Thyroid gland (tissue), 4 donors: ENCODE measurements at places on chromosomes 4 and X. TPM values are rescaled to one million over a fixed set of nuclear protein-coding genes. Genes with fewer than 3 reads are reported as not detected.

The ZFYVE28 gene
- total RNA-seq = 8.9 TPM

GRCh38 chr4:168773388-168774195 is 236.5 kb downstream of the CBR4 start:
- no peak for DNase-seq

- DNase-seq = no peak
These were observed 63.8 kb upstream of the HPRT1 start for GRCh38 chrX:134396174-134396573.

GRCh38 chrX:136975684-136976470 is 57.9 kb downstream of the GPR101 start:
- no peak for DNase-seq

DNA sequence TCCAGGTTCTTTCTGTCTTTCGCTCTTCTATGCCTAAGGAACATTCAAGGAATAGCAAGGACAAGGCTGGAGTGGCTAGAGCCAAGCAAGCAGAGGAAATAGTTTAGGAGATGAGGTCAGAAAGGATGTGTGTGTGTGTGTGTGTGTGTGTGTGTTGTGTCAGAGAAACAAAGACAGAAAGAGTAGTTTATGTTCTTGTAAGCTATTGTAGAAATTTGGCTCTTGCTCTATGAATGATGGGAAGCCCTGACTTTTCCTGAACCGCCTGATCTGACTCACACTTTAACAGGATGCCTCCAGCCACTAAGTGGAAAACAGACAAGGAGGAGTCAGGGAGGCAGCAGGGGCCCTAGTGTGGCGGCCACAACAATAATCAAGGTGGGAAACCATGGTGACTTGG is 39.7 kb downstream of the LGI2 start:
- no peak for DNase-seq

DNA sequence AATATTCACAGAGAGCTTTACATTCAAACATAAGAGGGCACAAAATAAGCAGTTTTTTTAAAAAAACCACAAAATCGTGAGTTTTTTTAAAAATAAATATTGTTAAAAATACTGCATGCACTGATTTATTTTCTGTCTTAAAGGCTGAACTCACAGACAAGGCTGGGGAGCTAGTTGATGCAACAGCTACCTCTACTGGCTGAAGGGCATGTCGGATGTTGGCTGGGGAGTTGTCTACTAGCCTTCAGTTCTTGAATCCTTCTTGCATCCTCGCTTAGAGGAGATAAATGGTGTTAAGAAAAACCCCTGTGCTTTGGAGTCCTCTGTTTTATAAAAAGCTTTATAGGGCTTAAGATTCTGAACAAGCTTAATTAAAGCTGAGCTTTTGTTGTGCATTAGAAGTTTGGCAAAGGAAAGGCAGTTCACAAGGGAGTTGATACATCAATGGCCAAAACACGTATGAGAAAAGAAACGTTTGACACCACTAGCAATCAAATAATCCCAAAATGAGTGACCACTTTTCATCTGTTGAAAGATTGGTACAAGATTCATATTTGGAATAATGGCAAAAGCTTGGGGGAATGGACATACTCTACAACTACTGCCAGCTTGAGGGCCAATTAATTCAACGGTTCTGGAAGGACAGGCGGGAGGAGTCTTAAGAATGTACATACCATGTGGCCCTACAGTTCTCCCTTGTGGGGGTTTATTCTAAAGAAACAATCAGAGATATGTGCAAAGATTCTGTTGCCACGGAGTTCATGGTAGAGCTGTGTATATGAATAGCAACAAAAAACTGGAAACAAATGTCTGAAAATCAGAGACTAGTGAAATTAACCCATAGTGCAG is 94.7 kb downstream of the SEL1L3 start:
- DNase-seq = peak; percentile 73

DNA sequence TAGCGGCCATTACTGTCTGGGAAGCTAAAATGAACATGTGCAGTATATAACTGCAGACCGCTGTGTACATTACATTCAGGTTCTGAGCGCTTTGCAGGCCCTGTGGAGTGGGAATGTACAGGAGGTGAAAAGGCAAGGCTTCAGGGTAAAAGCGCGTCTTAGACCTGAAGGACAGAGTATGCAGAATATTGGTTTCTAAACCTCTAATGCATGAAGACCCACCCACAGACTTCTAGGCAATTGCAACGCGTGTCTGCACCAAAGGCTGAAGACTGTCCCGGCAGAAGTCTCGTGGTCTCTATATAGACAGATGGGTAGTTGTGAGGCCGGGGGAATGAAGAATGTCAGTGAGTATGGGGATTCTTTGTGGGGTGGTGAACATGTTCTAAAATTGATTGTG is 5.4 kb downstream of the MAP7D2 start:
- DNase-seq = no peak

GRCh38 chrX:2577844-2578466 is 77.2 kb upstream of the DHRSX start:
- no peak for DNase-seq

GRCh38 chr4:11545651-11546050 is 117.0 kb upstream of the HS3ST1 start:
- no peak for DNase-seq

GRCh38 chr4:105060628-105061027 is 86.0 kb upstream of the TET2 start:
- DNase-seq = no peak

The PCSK1N gene
- 1.5 TPM for total RNA-seq

- no peak for DNase-seq
These were observed 4.5 kb downstream of the DOK7 start for GRCh38 chr4:3467601-3468031.

The CITED1 gene
- 8.0 TPM for total RNA-seq

- DNase-seq = no peak
These were observed 62.5 kb downstream of the SEL1L3 start for GRCh38 chr4:25800245-25800644.

DNA sequence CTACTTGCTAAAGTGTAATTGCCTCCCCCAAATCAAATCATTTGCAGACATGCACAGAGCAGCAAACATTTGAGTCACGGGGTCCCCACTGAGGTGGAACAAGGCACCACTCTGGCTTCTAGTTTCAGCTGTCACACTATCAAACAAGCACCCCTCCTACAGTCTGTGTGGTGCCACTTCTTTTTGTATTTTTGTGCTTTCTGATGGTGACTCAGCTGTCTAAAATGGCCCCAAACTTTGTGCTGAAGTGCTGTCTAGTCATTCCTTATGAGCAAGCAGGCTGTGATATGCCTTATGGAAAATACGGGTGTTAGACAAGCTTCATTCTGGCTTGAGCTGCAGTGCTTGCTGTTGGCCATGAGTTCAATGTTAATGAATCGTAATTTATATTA is 15.4 kb downstream of the IGFBP7 start:
- no peak for DNase-seq

The PROM1 gene
- 2.0 TPM for total RNA-seq

The AVPR2 gene
- not detected for total RNA-seq

The TNMD gene
- total RNA-seq = not detected

DNA sequence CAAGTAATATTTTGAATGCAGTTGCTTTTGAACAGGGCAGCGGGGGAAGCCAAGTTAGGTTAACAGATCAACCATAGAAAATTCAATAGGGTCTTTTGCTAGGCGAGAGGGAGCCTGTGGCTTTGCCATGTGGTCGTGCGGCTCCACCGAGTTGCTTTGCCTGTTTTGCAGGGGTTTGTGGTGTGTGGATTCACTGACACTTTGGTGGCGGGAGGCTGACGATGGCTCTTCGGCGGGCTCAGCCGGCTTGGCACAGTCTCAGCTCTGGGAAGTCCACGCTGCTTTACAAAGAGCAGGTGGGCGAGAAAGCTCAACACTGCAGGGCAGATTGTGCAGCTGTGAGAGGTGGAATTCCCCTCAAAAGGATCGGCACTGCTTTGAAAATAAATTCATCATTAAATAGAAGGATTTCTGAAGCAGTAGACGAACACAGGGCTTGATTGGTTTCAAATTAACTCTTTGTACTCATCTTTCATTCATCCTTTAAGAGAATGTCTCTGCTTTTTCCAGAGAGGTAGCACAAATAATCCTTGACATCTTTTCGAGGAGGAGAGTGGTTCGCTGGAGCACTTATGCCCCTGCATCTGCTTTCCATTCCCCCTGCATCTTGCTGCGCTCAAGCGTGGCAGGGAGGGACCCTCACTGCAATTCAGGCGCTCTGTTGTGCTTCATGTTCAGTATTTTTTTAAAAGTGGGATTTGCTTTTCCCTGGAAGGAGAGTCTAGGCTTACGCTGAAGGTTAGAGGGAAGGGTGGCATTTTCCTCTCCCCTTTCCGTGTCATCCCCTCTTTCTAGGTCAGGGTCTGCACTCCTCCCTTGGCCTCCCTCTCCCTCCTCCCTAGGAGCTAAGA is 201.8 kb upstream of the LEF1 start:
- no peak for DNase-seq

DNA sequence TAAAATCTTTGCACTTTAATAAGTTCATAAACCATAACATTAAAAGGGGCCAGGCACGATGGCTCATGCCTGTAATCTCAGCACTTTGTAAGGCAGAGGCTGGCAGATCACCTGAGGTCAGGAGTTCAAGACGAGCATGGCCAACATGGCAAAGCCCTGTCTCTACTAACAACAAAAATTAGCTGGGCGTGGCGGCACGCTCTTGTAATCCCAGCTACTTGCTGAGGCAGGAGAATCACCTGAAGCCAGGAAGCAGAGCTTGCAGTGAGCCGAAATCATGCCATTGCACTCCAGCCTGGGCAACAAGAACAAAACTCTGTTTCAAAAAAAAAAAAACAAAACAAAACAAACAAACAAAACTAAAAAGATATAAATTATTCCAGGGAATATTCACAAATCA is 595.2 kb upstream of the LCORL start:
- DNase-seq = no peak

DNA sequence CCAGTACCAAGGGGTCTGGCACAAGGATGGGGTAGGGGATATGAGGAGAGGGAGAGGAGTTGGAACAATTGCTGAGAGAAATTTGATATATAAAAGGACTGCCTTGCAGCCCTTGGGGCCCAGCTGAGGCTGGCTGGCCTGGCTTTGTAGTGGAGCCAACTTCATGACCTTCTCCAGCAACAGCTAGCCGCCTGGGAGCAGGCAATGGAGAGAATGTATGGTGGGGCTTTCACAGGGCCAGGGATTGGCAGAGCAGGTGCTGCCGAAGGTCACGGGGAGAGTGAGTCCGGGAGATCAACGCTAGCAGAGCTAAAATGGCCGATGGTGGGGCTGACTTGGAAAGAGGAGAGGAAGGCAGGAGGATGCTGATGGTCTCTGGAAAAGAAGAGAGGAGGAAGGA is 120.4 kb upstream of the SMIM10 start:
- no peak for DNase-seq

GRCh38 chrX:31336419-31336818 is 264.6 kb upstream of the FTHL17 start:
- DNase-seq = no peak

DNA sequence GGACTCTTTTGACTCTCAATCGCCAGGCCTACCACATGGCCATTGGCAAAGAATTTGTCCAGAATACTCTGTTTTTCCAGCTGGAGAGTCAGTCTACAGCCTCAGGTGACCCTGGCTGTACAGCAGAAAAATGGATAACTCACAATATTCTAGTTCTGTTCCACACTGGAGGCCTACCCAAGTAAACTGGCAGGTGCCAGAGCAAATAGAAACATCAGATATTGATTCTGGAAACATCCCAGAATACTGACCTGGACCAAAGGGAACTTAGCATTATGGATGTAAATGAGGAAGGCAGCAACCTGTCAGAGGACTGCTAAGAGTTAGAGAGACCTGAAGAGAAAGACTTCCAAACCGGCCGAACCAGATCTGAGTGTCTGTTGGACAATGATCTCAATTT is 147.9 kb upstream of the SMAD1 start:
- no peak for DNase-seq

The GPC4 gene
- total RNA-seq = 9.8 TPM

- DNase-seq = no peak
These were observed 157.6 kb downstream of the MAB21L2 start for GRCh38 chr4:150739591-150739990.
